ENCODE measurements at places on chromosomes 1 and 21.

GRCh38 chr1:199751962-199752687 lies 275.4 kb upstream of the NR5A2 start:
- no peak for DNase-seq

DNA sequence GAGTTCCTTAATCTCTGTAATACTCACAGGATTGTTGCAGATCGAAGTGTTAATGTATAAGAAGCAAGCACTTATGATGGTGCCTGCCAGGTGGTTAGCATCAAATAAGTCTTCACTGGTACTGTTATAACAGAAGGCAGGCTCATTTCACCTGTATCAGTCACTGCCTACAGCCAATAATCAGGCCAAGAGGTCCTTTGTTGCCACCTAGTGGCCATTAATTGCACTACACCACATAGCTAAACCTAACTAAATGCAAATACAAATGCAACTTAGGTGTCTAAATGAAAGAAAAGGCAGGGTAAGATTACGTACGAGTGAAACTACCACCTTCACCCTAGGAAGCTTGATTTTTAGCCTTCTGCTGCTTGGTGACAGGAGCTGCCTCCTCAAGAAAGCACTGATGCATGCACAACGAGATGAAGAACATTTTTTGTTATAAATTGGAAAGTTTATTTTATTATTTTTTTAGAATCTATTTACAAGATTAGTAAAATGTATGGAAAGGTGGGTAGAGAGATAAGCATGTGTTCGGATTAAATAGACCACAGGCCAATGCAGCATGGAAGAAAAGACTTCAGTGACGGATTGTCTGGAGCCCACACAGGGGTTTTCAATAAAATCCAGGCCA lies 334.8 kb upstream of the CAMK1G start:
- peak; percentile 22 for DNase-seq

DNA sequence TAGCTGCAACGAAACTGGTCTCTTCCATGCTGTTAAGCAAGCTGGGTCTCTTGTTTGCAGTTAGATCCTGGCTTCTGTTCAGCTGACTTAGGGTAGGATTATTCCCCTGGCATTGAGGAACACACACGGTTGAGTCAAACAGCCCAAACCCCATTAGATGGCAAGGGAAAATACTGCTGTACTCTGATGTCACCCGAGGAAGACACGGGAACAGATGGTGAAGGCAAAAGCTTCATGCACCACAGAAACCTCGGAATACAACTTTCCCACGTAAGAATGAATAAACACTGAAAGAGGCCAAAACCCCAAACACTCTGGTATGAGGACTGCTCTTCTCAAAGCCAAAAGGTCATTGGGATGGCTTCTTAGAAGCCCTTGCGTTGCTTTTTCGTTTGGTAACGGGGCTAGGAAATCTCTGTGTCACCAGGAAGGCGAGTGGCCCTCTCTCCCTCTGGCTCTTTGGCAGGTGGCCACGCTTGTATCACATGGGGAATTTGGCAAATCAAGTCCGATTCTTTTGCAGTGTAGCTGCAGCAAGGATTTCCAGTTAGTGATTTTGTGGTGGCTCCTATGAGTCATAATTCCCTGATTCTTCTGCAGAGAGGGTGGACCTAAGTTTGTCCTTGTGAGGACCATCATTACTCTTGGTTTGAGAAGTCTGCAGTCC lies 16.7 kb upstream of the LYST start:
- no peak for DNase-seq

DNA sequence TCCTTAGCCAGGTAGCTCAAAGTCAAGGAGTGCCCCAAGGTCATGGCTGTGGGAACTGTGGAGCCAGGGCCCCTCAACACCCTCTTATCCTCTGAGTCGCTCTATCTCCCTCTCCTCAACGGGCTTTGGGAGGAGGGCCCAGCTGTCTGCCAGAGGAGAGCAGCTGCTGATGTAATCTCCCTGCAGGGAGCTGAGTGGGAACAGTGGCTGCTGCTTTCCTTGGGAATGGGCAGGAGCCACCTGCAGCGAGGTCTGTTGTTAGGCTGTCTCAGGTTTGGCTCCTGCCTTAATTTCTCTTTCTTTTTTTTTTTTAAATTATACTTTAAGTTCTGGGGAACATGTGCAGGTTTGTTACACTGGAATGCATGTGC lies 58.8 kb upstream of the MAP1LC3C start:
- DNase-seq, result no peak

- DNase-seq, result no peak
These were observed 428.5 kb upstream of the TMPRSS15 start for GRCh38 chr21:18831942-18832676.

GRCh38 chr1:233631810-233632405 lies 18.0 kb downstream of the KCNK1 start:
- no peak for DNase-seq

DNA sequence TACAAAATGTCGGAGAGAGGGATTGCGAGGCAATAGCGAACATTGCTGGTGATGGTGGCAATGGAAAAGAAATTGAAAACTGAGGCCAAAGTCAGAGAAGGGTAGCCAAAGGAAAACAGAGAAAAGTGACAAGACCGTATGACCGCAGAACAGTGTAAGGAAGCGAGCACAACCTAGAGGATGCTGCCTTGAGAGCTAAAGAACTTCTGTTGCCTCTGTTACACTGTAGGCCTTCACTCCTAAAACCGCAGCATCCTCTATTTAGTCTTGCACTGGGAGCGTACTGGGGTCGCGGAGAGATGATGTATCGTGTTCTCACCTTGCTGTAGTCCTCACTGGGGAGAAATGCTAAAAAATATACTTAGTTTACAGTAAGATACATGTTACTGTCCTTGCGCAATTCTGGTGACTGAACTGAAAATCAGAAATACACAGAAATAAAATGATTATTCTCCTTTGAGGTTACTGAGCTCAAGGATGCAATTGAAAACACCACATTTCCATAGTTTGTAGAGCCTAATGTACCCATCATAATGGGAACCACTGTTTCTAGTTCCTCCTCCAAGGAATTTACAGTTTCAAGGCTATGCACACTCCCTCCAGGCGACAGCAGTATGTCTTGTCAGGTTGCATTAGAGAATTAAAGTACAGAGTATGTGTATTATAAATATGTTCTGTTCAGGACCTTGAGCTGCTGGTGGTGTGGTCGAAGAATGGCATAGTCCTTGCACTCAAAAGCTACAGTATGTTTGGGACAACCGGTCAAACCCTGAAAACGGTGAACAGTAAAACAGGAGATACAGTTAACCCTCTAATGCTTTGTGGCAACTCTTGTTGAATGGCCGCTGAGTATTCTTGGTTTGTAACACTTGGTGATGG lies 1.3 kb downstream of the NEK7 start:
- no peak for DNase-seq

GRCh38 chr1:156750191-156750672 lies 1.2 kb downstream of the HDGF start:
- DNase-seq, result peak; percentile 62

DNA sequence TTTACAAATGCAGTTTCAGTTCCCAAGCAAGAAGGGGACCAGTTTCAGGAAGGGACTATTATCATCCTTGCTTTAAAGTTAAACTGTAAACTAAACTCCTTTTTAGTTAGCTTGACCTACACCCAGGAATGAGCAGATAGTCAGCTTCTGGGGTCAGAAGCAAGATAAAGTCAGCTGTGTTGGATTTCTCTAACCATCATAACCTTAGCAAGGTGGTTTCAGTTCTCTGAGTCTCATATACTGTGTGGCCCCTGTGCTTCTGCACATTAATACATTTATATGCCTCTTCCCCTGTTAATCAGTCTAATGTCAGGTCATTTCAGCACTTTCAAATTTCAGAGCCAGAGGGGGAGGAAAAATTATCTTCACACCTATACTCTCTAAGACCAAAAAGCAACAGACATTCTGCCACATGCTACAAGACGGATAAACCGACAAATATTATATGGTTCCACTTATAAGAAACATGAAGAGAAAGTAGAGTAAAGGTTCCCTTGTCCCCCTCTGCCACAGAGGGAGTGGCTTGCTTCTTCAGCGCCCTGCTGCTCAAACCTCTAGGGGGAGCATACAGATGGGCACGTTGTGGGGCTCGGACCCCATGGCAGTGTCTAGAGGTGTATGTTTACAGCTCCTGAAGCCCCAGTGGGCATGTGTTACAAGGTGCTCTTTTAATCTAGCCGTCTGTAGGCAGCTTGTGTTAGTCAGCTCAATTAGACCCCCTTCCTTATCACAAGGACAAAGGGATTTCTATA lies 89.1 kb downstream of the SMYD3 start:
- DNase-seq, result no peak

DNA sequence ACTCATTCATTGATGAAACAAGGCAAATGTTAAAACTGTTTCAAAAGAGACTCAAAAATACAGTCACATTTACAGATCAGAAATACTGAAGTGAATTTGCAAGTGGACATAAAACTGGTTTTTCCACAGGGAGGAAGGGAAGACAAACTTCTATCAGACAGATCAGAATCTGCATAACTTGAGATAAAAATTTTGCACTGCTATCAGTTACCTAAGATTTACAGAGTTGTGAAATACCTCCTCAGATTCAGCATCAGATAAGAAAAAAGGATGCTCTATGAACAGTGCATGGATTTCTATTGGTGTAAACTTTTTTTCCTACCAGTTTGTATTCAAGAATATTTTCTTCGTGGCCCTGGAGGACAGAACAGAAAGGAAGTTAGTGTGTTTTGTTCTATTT lies 575.4 kb downstream of the RWDD3 start:
- no peak for DNase-seq

DNA sequence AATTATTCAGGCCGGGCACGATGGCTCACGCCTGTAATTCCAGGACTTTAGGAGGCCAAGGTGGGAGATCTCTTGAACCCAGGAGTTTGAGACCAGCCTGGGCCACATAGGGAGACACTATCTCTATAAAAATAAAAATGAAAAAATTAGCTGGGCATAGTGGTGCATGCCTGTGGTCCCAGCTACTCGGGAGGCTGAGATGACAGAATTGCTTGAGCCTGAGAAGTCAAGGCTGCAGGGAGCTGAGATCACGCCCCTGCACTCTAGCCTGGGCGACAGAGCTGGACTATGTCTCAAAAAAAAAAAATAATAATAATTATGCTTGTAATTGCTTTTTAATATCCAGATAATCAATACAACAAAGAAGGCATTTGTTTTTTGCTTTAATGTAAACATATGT lies 91.3 kb downstream of the RIPK4 start:
- no peak for DNase-seq

GRCh38 chr1:244751271-244751895 lies 84.1 kb upstream of the COX20 start:
- no peak for DNase-seq

- peak; percentile 31 for DNase-seq
These were observed 5.0 kb downstream of the GCLM start for GRCh38 chr1:93904228-93904627.
